OCI-LY7 (cell line): ENCODE measurements at places on chromosomes 2 and 18. TPM values are rescaled to one million over a fixed set of nuclear protein-coding genes. Genes with fewer than 3 reads are reported as not detected.

- DNase-seq = no peak
Measured at GRCh38 chr2:41142478-41142877, 690.6 kb upstream of the SLC8A1 start.

- no peak for DNase-seq
Measured at GRCh38 chr2:173984866-173985604, 19.9 kb upstream of the SP3 start.

GRCh38 chr18:59323931-59324622, 5.6 kb upstream of the CPLX4 start:
- DNase-seq = no peak

CCDC74B gene
- 2.6 and 4.2 TPM in 2 replicates for total RNA-seq

SCYGR4 gene
- total RNA-seq = not detected in 2 replicates
